ENCODE measurements at places on chromosomes 12 and 14. TPM values are rescaled to one million over a fixed set of nuclear protein-coding genes. Genes with fewer than 3 reads are reported as not detected.

The SMCO2 gene
- total RNA-seq: 1.4 TPM

DNA sequence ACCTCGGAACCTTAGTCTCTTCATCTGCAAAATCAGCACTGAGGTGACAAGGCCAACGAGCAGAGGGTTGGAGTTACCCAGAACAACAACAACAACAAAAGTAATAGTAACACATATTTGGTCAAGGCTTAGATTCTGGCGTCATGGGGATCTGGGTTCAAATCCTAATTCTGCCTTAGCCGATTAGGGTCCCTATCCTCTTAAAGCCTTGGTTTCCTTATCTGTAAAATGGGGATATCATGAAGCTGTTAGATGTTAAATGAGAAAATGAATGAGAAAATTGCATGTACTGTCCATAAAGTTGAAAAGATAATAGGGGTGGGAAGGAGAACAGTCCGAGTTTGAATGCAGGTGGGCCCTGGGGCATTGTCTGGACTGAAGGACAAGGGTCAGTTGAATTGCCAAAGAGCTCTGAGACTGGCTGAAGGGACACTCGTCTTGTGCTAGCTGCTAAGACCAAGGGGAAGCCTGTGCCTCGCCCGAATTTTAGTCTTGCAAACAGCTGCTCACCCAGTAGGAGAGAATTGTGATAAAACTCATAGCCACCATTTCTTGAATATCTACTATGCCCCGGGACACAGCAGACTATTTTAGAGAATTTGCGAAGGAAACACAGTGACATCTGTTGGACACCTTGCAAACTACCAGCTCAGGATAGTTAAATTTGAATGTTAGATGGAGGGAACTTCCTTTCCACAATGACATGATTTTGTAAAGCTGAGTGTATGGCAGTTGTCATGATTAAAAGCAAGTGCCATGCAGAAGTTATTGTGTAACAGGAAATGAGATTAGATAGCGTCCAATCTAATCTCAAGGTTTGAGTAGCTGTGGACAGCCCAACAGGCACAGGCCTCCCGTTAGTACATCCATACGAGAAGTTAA, 6.8 kb upstream of the HNF1A start:
- H3K27me3 ChIP-seq: no peaks in the 10 kb centered on the region
- H3K36me3 ChIP-seq: no peaks in the 10 kb centered on the region
- H3K27ac ChIP-seq: no peak overlapping the region
- no peak overlapping the region for H3K4me3 ChIP-seq

GRCh38 chr14:104090071-104090748, 4.7 kb downstream of the ASPG start:
- no peaks in the 10 kb centered on the region for H3K27me3 ChIP-seq
- H3K36me3 ChIP-seq: no peaks in the 10 kb centered on the region

DNA sequence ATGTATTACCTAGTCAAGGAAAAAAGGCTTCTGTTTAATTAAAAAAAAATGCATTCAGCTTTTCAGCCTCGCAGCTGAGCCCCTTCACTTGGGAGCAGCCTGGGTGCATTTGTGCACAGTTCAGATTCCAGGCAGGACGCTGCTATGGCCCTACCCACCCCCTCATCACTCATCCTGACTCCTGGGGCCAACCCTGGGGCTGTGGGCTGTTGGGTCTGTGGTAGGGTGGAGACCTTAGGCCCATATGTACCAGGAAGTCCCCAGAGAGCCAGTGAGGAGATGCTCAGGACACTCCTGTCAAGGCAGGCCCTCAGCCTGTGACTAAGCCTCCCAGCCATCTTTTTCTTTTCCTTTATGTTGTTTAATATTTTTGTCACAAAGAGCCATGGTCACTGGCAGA, 9.3 kb upstream of the CDCA4 start:
- peaks cover 4% of the 10 kb centered on the region for H3K36me3 ChIP-seq
- no peak for DNase-seq
- H3K27ac ChIP-seq: no peak overlapping the region
- no peak overlapping the region for H3K4me3 ChIP-seq

- no peak overlapping the region for H3K4me3 ChIP-seq
- no peak overlapping the region for H3K27ac ChIP-seq
- DNase-seq: peak; percentile 12
- H3K27me3 ChIP-seq: no peaks in the 10 kb centered on the region
These were observed 456.7 kb upstream of the SEL1L start for GRCh38 chr14:81990312-81990761.

- no peaks in the 10 kb centered on the region for H3K27me3 ChIP-seq
- no peak for DNase-seq
- no peak overlapping the region for H3K4me3 ChIP-seq
- H3K4me1 ChIP-seq: no peaks in the 10 kb centered on the region
These were observed 42.3 kb downstream of the ANAPC7 start for GRCh38 chr12:110361216-110361615.

- H3K27me3 ChIP-seq: peaks cover 8% of the 10 kb centered on the region
- H3K27ac ChIP-seq: no peak overlapping the region
- DNase-seq: no peak
- H3K36me3 ChIP-seq: no peaks in the 10 kb centered on the region
- peaks cover 12% of the 10 kb centered on the region for H3K4me1 ChIP-seq
These were observed 12.2 kb downstream of the MMP14 start for GRCh38 chr14:22848351-22849164.

Data from activated T-helper 2 cell treated with anti-CD3 and anti-CD28 coated beads, Interferon-gamma antibody, Interleukin-2, Interleukin-4, amounts not matched to agents 10 μg/mL and 5 μg/mL and 100 μg/mL, durations not matched to agents 14 hours and 24 hours and 36 hours (primary cell).